D721Med (cell line): ENCODE measurements at places on chromosomes 3 and 15.

GRCh38 chr15:44489464-44489863, 47.5 kb upstream of the EIF3J start:
- DNase-seq = no peak

GRCh38 chr15:35755237-35755802, 209.4 kb upstream of the DPH6 start:
- DNase-seq = no peak

DNA sequence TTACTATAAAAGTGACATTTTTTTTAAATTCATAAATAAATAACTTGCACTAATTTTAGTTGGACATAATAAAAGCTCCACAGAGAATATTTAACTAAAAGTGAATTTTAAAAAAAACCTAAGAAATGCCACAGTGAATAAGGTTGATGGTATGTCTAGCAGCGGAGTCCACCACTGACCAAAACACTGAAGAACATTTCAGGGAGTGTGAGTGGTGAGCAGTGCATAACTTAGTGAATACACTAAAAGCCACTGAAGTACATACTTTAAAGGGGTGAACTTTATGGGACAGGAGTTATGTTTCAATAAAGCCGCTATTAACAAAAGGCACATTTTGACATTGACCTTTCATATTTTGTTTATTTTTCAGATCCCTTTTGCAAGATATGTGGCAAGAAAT, 32.3 kb downstream of the SRP14 start:
- no peak for DNase-seq

GRCh38 chr15:68592544-68592943, 13.8 kb downstream of the CORO2B start:
- DNase-seq = no peak

DNA sequence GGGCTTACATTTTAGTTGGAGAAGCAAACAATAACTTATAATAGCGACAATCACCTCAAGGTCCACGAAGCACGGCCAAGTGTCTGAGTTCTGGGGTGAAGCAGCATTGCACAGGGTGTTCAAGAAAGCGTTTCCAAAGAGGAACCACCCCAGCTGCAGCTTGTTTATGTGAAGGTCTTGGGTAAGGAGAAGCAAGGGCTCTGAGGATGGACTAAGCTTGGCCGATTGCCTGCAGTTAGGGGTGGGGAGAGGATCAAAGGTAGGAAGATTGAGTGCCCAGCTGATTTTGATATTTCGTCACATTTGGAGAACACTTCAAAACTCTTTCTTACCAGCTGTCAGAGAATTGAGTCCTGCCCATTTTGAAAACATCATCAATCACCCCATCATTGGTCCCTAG, 321.6 kb upstream of the DNAJC19 start:
- no peak for DNase-seq

- DNase-seq = no peak
These were observed 182.7 kb downstream of the GOLGA6L6 start for GRCh38 chr15:20358779-20359414.

- no peak for DNase-seq
These were observed 166.3 kb downstream of the GREM1 start for GRCh38 chr15:32884146-32884545.
